Left hindlimb (tissue), 1 donor: ENCODE measurements at places on chromosomes 2 and 18.

GRCh38 chr2:31138037-31138962 lies at the start of gene GALNT14:
TSS of gene GALNT14 (minus strand) at chr2:31138440. CDS start at chr2:31138086, 354 bp downstream.
- peak; percentile 62 for DNase-seq

- DNase-seq = no peak
Observed at GRCh38 chr18:48941672-48942071, 9.1 kb downstream of the SMAD7 start.

- peak; percentile 96 for DNase-seq
Observed at GRCh38 chr18:79393635-79394533, 1.8 kb upstream of the NFATC1 start.

DNA sequence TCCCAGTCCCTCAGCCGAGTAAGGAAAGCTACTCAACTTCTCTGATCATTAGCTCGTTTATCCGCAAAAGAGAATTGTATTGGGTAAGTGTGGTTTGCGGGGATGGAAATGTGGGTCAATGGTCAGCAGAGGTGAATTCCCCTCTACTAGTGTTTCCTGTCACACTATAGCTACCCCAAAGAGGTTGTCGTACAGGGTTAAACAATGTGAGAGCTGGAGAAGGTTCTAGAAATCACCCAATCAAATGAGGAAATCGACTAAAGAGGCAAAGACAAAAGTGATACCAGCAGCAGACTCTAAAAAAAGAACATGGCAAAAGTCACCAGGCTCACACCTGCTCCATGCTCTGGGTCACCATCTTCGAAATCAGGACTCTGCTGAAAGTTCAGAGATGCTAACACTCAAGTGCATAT lies 144.7 kb upstream of the ITGA4 start:
- no peak for DNase-seq

- peak; percentile 39 for DNase-seq
Observed at GRCh38 chr2:139477618-139478017, 697.4 kb upstream of the NXPH2 start.

- DNase-seq = no peak
Observed at GRCh38 chr2:124065636-124066035, 40.5 kb downstream of the CNTNAP5 start.

GRCh38 chr2:222888716-222889115 lies 27.9 kb downstream of the ACSL3 start:
- DNase-seq = no peak

GRCh38 chr2:241950413-241951315 lies 81.1 kb downstream of the RTP5 start:
- peak; percentile 70 for DNase-seq
